ENCODE measurements at places on chromosomes 11 and 22.

DNA sequence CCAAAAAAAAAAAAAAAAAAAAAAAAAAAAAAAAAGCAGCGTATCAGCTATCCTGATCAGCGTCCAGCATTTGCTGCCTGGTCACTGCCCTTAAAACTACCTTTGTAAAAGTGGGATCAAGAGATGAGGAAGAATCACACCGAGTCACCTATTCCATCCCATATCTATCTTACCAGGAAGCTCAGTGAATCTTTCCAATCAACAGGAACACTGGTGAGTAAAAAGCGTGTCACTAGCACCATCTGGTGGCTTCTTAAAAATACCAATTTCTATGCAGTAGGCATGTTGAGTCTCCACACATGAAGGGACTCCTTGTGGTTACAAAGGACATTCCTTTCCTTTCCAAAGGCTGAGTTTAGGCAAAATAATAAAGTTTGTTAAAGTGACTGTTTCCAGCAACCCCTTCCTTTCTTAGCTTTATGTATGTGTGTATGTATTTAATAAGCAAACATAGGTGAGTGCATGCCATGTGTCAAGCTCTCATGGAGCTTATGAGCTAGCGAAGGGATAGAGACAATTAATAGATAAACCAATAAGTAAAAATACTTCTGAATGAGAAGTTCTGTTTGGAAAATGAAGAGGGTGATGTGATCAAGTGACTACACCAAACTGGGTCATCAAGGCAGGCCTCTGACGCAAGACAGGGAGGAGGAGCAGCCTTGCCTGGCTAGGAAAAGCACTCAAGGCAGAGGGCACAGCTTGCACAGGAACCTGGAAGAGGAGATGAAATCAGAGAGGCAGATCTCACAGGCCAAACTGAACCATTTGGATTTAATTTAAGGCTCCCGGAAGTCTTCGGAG is 13.9 kb upstream of the TP53AIP1 start:
- DNase-seq: no peak

DNA sequence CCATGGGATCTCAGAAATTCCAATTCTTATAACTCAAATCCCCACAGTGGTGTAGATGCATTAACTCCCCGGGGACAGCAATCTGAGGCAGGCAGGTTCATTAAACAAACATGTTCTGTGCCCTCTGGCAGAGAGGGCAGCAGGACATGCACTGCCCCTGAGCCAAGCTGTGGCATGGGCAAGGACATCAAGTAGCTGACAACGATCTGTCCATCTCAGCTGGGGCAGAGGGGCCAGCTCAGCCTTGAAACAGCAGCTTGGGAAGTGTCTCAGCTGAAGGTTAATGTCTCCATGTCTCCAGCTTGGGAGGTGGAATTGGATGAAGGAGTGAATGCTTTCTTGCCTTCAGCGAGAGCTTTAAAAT is 13.6 kb downstream of the TMEM25 start:
- DNase-seq: no peak

DNA sequence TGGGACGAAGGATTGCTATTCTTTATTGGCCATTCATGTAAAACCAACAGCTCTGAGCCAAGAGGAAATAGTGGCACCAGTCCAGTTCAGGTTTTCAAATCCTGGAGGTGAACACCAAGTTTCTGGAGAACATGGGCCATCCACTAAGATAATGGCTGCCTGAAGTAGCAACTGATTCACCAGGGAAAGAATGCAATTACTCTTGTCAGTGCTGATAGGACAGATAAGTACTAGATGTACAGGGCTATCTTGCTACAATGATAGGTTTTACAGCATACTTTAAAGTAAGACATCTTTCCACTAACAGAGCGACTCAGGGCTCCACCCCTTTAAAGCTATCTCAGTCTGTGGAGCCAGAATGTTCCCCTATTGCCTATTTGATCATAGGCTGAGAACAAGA is 36.8 kb upstream of the APOA1 start:
- DNase-seq: no peak

- DNase-seq: no peak
Measured at GRCh38 chr11:75899806-75900205, 84.8 kb downstream of the UVRAG start.

GRCh38 chr22:24400726-24401596 is 26.4 kb upstream of the ADORA2A start:
- DNase-seq: no peak

DNA sequence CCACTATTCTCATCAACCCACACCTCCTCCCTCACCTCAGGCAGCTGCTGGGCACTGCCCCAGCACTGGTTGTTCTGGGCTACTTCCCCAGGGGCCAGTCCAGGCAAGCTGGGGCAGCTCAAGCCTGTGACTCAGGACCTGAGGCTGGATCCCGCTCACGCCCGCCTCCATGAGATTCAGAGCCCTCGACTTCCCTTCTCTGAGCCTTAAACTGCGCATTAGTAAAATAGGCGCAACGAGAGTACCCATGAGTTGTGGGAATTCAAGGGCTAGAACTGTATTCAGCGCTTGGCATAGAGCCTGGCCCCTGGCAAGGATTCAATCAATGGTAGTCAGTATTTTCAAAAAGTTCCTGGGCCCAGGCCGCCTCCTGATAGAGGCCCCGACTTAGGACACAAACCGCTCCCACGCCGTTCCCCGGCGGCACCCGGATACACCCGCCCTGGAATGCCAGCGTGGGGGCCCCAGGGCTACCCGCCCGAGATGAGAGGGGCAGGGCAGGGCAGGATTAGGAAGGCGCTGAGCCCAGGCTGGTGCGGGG is 723 bp upstream of the CD82 start:
- no peak for DNase-seq

DNA sequence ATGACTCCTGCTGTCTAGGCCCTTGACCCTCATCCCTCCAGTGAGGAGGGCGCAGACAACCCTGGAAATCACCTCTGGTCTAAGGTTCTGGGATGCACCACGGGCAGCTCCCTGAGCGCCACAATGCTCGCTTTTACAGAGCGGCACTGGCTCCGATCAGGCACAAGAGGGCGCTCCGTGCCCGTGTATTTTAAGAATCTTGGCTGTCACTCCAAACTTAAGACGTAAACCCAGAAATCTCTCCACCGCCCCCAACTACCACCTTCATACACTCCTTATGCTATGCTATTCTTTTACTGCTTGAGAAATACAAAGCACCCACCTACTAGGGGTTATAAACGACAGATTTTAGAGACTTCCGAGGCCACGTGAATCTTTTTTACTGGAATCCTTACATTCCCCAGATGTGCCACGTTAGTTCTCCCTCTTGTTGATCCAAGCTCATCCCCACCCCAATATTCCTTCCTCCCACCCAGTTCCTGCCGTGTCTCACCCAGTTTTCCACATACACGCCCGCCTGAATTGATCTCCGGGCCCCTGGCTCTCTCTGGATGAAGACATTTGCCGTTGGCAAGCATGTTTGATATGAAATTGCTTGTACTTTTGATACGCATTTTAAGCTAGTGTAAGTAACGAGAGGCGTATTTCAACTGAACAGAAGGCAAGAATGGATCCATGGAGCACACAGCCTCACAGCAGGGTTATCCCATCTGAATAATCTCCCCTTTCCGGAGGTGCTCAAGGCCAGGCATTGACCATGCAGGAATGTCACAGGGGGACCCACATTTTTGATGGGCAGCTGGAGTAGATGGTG is 453.5 kb downstream of the OPCML start:
- DNase-seq: no peak

GRCh38 chr11:9616858-9617257 is 43.4 kb downstream of the WEE1 start:
- DNase-seq: no peak

DNA sequence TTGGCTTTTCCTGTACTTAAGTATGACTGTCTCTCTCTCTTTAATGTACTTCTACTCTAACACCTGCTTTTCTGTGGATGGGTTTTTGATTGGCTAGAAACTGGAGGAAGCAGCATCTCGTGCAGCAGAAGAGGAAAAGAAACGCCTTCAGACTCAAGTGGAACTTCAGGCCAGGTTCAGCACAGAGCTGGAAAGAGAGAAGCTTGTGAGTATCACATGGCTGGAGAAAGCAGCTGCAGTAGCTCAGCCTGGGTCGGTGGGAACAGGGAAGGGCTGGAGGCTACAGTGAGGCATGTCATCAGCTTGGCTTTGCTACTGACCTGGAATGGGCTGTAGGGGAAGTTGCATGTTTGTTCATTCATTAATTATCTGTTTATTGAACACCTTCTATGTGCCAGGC is 74.2 kb downstream of the SWAP70 start:
- DNase-seq: no peak

- no peak for DNase-seq
Measured at GRCh38 chr11:104624021-104624420, 274.2 kb downstream of the CASP12 start.

DNA sequence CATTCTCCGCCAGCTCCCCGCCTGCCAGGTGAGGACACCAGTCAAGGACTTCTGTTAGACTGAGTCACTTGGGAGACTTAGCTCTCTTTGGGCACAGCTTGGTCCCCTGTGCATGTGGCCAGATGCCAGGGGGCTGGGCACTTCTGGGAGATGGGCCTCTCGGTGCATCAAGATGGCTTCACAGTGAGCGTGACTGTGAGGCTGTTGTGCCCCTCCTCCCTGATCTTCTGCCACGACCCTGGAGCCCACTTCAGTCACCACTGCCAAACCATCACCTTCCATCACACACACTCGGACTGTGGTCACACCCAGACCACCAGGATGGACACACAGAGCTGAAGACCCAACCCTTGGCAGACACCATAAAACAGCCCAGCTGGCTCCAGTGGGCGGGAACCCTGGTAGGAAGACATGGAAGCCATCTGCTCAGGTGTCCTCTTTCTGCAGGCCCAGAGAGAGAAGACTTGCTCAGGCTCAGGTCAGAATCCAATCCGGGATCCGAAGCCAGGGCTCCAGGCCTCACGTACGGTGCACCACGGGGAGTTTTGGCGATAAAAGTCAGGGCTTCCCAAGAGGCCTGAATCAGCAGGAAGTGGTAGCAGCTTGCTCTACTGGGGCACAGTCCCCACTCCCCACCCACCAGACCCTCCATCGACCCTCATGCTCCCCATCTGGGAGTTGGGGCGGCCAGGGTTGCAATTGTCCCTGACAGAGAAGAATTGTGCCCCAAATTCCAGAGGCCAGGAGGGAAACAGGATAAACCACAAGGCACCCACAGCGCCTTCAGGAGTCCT is 29.8 kb upstream of the CD5 start:
- DNase-seq: no peak

DNA sequence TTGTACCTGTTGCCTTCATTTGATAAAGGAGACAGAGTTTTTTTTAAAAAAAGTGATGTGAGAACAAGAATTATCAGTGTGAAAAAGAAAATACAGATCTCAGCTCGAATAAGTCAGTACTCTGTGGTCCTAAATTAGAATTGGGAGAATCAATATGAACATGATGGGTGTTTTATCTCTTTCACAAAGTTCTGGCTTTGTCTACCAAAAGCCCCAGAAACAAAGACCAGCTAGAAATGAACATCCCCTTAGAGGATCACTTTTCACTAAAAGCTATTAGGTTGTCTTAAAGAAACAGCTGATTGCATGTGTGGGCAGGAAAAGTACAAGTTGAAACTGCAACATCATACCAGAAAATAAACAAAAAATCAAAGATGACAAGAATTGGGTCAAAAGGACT is 8.4 kb upstream of the ST14 start:
- no peak for DNase-seq

DNA sequence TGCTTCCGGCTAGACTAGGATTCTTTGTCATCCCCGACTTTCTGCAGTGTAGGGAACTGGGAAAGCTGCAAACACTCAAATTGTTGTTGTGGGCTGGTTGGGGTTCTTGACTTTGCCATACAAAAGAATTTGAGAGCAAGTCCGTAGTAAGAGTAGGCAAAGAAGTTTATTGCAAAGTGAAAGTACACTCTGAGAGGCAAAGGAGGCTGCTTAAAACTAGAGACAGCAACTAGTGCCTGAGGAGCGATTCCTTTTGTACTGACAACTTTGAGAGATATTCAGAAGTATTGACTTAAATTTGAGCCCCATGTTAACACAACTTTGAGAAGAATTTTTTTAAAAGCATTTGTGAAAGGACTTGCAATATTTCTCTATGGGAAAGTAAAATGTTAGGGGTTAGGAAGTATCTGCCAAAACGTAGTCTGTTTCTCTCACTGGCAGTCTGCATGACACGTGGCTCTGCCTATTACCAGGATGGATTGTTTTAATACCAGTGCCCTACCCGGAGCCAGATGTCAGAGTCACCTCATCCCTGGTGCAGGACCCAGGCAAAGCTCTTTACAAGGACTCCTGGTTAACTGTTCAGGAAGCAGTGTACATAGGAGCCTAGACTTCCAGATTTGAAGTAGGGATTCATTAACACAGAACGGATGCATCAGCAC is 85.0 kb upstream of the CLPB start:
- DNase-seq: no peak

DNA sequence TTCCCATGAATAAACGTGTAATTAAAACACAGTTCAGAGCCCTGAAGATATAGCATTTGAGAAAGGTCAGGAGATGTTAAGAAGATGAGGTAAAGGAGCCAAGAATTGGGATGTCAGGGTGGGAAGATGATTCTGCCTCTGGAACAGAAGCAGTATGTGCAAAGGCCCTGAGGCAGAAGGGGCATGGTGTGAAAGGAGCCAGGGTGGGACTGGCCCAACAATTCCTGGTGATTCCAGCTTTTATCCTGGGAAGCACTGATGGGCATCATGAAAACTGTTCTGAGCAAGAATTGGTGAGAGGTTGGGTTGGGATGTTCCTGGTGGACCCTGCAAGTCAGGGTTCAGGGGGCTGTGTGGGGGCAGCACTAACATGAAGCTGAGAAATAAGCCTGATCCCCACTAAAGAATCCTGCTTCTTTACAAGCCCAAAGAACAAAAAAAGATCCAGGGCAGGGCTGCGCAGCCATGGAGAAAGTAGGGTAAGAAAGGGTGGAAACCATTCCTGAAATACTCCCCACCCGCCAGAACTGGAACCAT is 2.5 kb upstream of the FXYD6 start:
- DNase-seq: no peak

GRCh38 chr11:45501392-45502225 is 163.8 kb downstream of the CHST1 start:
- no peak for DNase-seq

DNA sequence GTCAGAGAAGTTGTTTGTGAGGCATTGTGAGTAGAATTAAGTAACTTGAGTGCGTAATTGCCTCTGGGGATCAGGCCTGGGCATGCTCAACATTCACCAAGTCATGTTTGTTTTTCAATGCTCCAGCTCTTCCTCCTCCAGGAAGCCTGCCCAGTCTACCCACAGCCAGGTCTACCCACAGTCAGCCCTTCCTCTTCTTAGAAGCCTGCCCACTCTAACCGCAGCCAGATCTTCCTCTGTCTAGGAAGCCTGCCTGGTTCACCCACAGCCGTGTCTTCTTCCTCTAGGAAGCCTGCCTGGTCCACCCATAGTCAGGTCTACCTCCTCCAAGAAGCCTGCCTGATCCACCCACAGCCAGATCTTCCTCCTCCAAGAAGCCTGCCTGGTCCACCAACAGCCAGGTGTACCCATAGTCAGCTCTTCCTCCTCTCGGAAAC is 25.0 kb downstream of the LRP5 start:
- no peak for DNase-seq

- DNase-seq: no peak
Measured at GRCh38 chr11:123193742-123194141, 1.3 kb downstream of the CLMP start.

- no peak for DNase-seq
Measured at GRCh38 chr11:33696931-33697638, 3.5 kb downstream of the C11orf91 start.

GRCh38 chr11:21179770-21180169 is 510.4 kb downstream of the NELL1 start:
- no peak for DNase-seq

Data from stimulated activated CD4-positive, alpha-beta T cell treated with anti-CD3 and anti-CD28 coated beads, Interleukin-1b, Interleukin-23, amount 100 ng/mL, for 1 hour (primary cell).